ENCODE measurements at places on chromosomes 1 and 21.

GRCh38 chr1:33460947-33461629 is 11.4 kb upstream of the ZSCAN20 start:
- DNase-seq: peak; percentile 30

- no peak for DNase-seq
Observed at GRCh38 chr1:177067752-177068410, 96.6 kb downstream of the ASTN1 start.

DNA sequence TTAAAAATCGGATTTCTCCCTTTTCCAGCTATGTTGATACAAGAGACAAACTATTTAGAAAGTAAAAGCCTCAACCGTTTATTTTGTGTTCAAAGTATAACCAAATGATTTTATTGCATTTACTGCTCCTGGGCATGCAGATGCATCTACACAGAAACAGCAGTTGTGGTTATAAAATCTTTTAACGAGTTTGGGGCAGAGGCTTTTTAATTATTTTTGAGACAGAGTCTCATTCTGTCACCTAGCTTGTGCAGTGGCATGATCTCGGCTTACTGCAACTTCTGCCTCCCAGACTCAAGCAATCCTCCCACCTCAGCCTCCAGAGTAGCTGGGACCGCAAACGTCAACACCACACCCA is 33.6 kb downstream of the ZNF496 start:
- DNase-seq: no peak

- no peak for DNase-seq
Observed at GRCh38 chr1:229062135-229062534, 208.8 kb upstream of the RAB4A start.

DNA sequence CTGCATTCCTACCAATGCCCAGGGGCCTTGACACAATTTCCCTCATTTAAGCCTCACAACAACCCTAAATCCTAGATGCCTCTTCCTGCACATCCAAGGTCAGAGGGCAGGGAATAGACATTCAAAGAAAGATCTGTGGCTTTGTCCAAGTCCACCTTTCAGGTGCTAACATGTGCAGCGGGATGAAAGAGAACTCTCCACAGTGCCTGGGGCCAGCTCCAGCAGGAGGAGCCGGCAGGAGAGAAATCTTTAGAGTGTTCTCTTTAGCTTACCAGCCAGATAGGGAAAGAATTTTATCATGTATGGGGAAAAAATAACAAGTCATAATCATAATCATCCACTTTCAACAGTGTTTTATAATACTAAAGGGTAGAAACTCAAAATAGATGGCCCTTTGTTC is 319.7 kb downstream of the MATN1 start:
- DNase-seq: no peak

DNA sequence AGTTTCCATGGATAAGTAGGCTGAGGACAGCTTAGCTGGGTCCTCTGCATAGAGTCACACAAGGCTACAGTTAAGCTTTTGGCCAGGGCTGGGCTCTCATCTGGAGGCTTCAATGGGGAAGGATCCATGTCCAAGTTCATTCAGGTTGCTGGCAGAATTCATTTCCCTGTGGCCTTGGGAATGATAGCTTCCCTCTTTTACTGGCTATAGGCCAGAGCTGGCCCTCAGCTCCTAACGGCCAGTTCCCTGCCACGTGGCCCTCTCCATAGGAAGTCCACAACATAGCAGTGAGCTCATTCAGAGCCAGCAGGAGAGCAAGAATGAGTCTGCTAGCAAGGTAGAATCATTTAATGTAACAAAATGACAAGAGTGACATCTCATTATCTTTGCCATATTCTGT is 15.1 kb upstream of the PODN start:
- DNase-seq: no peak

DNA sequence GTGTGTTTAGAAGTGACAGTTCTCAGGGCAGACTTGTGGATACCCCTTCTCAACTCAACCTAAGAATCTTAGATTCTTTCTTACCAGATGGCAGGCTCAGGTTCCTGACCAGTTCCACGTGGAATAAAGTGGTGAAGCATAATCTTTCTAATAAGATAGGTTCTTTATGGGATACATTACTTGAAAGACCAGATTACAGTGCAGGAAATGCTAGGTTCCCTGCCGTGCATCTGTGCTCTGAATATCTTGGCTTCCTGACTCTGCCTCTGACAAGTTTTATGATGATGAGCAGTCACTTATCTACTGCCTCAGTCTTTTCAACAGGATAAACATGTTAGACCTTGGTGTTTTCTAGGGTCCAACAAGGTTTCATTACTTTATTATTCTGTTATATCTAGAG is 207.9 kb upstream of the CACYBP start:
- DNase-seq: no peak

GRCh38 chr1:247496581-247497285 is 38.8 kb upstream of the OR2B11 start:
- no peak for DNase-seq

DNA sequence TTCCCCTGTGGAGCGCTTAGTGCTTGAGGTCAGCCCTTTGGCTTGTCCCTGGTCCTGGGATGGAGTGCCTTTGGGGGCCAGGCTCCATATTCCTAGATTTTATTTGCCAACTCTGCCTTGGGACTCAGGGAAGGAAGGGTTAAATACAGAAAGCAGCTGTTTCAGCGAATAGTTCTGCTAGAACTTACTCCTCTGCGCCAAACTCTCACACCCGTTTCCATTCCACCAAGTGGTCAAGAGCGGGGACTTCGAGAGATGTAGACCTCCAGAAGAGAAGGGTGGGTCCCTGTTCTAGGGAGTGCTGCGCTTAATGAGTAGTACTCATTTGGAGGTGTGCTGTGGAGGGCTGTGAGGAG is 704 bp upstream of the TOMM40L start:
- no peak for DNase-seq

GRCh38 chr1:10755970-10756521 is 40.4 kb downstream of the CASZ1 start:
- DNase-seq: no peak

DNA sequence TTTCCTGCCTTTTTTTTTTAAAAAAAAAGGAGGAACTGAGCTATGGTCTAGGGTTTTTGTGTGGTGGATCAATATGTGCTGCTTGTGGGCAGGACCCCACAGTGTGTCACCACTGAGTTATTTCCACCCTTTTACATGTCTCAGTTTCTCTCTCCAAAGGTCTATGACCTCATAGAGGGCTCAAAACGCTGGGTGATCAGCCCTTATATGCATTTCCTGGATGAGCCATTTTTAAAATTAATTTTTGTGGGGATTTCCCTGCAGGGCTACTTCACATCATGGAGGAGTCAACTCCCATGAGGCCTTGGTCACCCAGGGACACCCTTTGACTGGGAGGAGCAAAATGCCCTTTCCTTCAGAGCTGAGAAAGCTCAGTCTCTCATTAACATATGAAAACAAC is 20.7 kb upstream of the HAO2 start:
- no peak for DNase-seq

GRCh38 chr1:32508761-32509160 is 30.5 kb upstream of the ZBTB8A start:
- no peak for DNase-seq

- DNase-seq: no peak
Observed at GRCh38 chr1:53633073-53633704, 105.8 kb downstream of the GLIS1 start.

DNA sequence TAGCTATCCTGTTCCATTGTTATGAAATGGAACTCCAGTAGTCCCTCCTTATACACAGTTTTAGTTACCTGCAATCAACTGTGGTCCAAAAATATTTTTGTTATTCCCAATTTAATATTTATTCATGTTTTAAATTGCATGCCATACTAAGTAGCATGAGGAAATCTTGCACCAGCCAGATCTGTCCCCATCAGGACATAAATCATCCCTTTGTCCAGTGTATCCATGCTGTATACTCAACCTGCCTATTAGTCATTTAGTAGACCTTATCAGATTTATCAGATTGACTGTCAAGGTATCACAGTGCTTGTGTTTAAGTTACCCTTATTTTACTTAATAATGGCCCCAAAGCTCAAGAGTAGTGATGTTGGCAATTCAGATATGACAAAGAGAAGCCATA is 207.9 kb upstream of the DMRTA2 start:
- no peak for DNase-seq

DNA sequence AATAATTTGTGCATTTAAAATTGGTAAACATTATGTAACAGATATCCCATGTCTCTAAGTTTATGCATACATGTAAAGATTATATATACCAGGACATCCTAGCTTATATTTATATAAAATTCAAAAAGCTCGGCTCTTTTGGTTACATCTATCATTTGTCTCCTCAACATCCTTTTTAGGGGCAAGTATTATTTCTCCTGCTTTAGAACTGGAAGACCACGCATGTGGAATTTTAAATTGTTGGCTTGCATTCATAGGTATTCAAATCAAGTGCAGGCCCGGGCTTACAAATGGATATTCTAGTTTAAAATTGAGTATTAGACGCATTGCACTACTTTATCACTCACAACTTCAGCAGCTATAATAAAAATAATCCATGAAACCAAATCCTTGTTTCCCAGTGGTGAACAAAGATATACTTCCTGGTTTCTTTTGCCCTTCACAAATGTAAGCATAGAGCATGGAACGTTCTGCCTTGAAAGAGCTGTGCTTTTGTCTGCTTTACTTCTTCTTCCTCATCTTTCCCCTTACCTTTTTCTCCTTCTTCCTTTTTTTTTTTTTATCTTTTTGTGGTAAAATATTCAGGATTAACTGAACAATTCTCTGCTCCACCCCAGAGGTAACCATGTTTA is 57.1 kb downstream of the DDAH1 start:
- DNase-seq: no peak

DNA sequence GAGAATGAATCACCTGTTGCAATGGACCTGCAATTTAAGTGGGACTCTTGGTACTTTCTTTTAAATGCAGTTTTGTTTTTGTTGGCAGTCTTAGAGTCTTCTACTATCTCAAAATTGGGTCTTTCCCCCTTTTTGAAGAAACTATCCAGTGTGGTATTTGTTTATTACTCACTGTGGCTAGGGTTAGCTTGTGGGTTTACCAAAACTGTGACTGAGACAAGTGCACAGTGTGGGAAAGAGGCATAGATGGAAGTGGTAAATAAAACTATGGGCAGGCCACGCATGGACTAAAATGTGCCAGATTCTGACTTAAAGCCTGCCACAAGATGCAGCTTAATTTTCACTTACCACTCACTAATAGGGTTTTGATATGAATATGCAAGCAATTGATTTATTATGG is 1441.7 kb downstream of the PLA2G4A start:
- DNase-seq: no peak

GRCh38 chr21:33767236-33767635 is 124.9 kb downstream of the ITSN1 start:
- no peak for DNase-seq

DNA sequence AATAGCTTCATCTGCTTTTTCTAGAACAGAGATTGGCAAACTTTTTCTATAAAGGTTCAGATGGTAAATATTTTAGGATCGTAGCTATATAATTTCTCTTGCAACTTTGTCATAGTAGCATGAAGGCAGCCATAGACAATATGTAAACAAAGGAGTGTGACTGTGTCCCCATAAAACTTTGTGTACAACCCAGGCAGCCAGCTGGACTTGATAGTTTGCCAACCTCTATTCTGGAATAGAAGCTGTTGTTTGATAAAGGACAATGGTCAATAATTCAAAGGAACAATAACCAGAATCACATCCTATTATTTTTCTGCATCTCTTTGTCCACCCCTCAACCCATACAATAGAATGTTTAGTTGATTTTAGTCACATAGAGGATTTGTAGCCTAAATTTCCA is 286.7 kb downstream of the LMX1A start:
- no peak for DNase-seq

GRCh38 chr1:8423692-8424538 is 106.0 kb downstream of the SLC45A1 start:
- peak; percentile 30 for DNase-seq

- DNase-seq: no peak
Observed at GRCh38 chr1:175479521-175480342, 263.7 kb downstream of the TNR start.

DNA sequence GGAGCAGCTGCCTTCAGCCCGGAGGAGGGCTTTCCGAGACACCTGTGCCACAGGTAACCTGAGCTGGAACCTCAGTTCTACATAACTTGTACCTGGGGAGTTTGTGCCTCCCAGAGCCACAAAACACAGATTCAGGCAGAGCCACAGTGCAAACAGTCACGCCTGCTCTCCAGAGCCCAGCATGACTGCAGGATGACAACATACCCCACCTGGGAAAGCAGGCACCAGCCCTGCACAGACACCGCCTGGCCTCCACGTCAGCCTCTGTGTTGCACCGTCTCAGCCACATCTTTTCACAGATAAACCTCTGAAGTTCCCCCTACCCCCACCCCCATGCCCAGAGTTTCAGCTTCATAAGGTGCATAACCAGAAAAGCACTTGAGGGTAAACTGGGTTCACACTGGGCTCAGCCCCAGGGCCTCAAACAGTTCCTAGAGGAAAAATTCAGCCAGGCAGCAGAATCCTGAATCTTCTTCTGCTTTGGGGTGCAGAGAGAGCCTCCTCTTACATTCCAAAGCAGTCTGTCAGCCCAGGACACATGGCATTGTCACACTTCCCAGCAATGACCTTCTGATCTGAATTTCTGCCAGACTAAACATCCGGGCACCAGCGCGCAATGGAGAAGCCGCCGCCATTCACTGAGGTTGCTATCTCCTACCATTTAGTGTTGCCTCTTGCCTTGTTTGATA is 229.5 kb downstream of the TOMM20 start:
- DNase-seq: no peak

DNA sequence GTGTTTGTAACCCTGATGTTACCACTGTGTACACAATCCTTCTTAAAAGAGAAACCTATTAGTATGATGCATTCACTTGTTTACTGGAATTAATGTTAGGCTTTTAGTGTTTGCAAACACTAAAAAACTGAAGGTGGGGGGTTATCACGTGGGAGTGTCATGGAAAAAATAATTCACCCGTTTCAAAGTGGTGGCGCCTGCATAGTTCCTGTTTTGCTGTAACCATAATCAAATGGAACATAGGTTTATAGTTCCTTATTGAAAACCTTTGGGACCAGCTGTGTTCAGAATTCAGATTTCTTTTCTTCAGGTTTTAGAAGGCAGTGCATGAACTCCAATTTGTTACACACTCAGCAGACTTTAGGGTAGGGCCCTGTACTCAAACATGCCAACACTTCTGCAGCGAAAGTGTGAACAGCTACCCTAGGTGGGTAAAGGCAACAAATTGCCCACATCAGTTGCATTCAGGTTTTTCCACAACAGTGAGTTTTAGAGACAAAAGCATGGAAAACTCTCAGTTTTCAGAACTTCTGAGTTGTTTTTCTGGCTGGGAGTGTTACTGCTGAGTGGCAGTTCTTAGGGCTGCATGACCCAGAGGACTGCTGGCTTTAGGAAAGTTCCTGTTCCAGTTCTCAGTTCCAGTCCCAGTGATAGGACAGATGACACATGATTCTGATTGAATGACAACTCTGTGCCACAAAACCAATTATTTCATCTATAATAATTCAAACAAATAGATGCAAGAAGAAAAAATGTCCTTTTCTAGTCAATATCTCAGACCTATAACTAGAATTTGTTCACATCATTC is 29.1 kb upstream of the IVNS1ABP start:
- DNase-seq: peak; percentile 10

GRCh38 chr21:45421071-45421845 is 16.3 kb downstream of the COL18A1 start:
- DNase-seq: no peak

- no peak for DNase-seq
Observed at GRCh38 chr1:85047472-85048295, 616 bp downstream of the MCOLN3 start.

GRCh38 chr1:81242103-81242502 is 558.6 kb upstream of the ADGRL2 start:
- no peak for DNase-seq

GRCh38 chr1:18170444-18170843 is 62.8 kb downstream of the IGSF21 start:
- no peak for DNase-seq

- no peak for DNase-seq
Observed at GRCh38 chr1:29574871-29575270, 338.5 kb downstream of the PTPRU start.

Data from AML-193 (cell line).